Chondrocyte (in vitro differentiated cells): ENCODE measurements at places on chromosomes 1 and 21. TPM values are rescaled to one million over a fixed set of nuclear protein-coding genes. Genes with fewer than 3 reads are reported as not detected.

- no peak for DNase-seq
Observed at GRCh38 chr1:15953791-15954241, 22.1 kb downstream of the ZBTB17 start.

- DNase-seq = no peak
Observed at GRCh38 chr21:28789523-28789922, 203.2 kb downstream of the LTN1 start.

DNA sequence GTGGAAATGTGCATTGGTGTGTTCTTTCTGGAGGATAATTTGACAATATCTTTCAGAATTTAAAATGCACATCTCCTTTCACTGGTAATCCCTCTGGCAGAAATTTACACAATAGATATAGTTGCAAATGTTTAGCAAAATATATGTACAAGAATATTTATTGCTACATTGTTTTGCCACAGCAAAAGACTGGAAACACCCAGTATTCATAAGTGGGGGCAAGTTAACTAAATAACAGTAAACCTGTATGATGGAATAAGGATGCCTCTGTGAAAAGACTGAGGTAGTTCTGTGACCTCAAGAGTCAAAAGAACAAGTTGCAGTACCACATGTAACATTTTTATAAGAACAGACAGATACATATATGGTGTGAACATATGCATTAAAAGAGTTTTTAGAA lies 13.7 kb upstream of the TADA1 start:
- DNase-seq = no peak

DNA sequence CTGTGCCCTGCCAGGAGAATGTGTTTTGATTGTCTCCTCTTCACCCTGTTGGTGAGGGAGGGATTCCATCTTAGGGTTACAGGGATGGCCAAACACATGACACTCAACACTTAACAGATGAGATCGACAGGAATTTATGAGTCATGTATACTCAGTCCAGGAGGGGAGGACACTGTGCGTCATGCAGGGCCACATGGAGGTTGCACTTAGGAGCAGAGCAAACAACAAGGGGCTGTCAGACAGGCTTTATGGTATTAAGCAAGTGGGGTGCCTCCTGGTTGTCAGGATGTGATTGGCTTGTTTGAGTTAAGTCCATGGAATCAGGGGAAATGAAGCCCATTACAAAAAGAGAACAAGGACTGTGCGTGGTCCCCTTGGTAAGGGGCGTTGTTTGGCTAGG lies 26.9 kb downstream of the EDARADD start:
- no peak for DNase-seq

TRIM58 gene
- total RNA-seq = 0.41 to 1.7 TPM (median 0.70 TPM) in 3 replicates

RNF186 gene
- not detected in 3 replicates for total RNA-seq

EPHB2 gene
- total RNA-seq = 44.6 to 57.5 TPM (median 48.0 TPM) in 3 replicates

SYT2 gene
- total RNA-seq = 0.07 TPM in 1 of 3 replicates, not detected in the others

DNA sequence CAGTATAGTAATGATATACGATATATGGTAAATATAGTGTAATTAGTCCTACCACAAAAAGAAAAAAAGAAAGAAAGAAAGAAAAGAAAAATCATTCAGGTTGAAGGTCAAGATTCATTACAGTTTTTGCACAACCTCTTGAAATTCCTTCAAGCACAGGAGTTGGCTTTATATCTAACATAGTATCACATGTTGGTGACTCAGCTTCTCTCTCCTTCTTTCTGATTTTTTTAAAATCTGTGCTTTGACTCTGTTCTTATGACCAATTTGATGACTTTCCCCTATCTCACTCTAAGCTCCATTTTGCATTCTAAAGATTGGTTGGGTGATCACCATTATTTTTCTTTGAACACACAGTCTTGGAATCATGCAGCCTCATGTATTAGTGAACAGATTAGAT lies 148.2 kb upstream of the COL11A1 start:
- DNase-seq = no peak
